Hepatocyte (in vitro differentiated cells): ENCODE measurements at places on chromosomes 3 and 15. TPM values are rescaled to one million over a fixed set of nuclear protein-coding genes. Genes with fewer than 3 reads are reported as not detected.

Gene LNP1
- polyA plus RNA-seq = 1.1 and 1.9 TPM in 2 replicates

Gene ZNF660
- 4.0 and 4.6 TPM in 2 replicates for polyA plus RNA-seq

Gene CPNE9
- polyA plus RNA-seq = not detected in 2 replicates

Gene HHATL
- polyA plus RNA-seq = not detected in 2 replicates

Gene ATP11B
- 16.3 and 19.8 TPM in 2 replicates for polyA plus RNA-seq

Gene LRRC31
- 1.1 and 1.4 TPM in 2 replicates for polyA plus RNA-seq

Gene CSPG4
- 7.8 and 8.6 TPM in 2 replicates for polyA plus RNA-seq

Gene MST1
- polyA plus RNA-seq = 137 and 158 TPM in 2 replicates

Gene SI
- polyA plus RNA-seq = 7.5 and 8.2 TPM in 2 replicates

Gene KNG1
- 32.3 and 57.4 TPM in 2 replicates for polyA plus RNA-seq

Gene BCL2A1
- 8.4 and 11.1 TPM in 2 replicates for polyA plus RNA-seq

Gene KLHL6
- polyA plus RNA-seq = 0.04 TPM in 1 of 2 replicates, not detected in the other

Gene ADAMTS7
- 12.1 and 13.4 TPM in 2 replicates for polyA plus RNA-seq

Gene BFSP2
- polyA plus RNA-seq = not detected in 2 replicates

Gene GATM
- 64.3 and 87.6 TPM in 2 replicates for polyA plus RNA-seq

Gene ROPN1
- polyA plus RNA-seq = not detected in 2 replicates

Gene PRTG
- 6.6 and 7.8 TPM in 2 replicates for polyA plus RNA-seq

Gene RTP4
- polyA plus RNA-seq = 1.9 and 2.0 TPM in 2 replicates

Gene TMCO5A
- not detected in 2 replicates for polyA plus RNA-seq

Gene SLC26A6
- 53.7 and 60.9 TPM in 2 replicates for polyA plus RNA-seq

Gene C3orf22
- polyA plus RNA-seq = 0.19 TPM in 1 of 2 replicates, not detected in the other
